Substantia nigra (tissue), 51 donors: ENCODE measurements at places on chromosomes 1 and 21.

DNA sequence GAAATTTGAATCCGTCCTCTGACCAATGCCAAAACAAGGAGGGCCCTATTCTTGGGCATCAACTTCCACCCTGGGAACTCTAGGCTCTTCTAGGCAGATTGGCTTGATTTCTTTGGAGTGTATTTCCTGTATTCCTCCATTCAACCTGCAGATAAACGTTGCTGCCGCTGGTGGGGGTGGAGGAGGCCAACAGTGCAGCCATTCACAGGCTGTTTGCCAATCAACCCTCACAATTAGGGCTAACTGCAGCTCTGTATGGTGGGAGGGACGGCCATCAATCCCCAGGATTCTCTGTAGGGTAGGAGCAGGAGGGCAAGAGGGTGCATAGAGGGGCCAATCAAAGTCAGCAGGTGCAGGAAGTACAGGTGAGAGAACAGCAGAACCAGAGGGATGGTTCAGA is 273.1 kb upstream of the PROX1 start:
- no peak for DNase-seq

- DNase-seq = peak; percentile 17
Observed at GRCh38 chr1:204207136-204207616, 6.6 kb downstream of the GOLT1A start.

DNA sequence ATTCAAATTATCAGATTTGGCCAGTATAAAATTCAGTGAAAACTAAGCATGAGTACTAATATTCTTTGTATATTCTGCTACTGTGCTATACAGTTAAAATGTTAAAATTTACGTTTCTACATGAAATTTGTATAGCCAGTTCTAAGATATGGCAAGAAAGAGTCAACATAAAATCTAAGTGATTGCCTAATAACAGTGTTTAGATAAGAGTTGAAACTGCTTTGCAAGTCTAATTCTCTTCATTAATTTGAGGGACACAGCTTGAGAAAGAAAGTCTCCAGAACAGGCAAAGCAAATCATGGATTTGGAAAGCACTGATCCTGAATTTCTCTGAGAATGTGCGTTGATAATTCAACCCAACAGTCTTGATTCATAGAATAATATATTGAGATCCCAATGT is 630.9 kb upstream of the USP24 start:
- no peak for DNase-seq

DNA sequence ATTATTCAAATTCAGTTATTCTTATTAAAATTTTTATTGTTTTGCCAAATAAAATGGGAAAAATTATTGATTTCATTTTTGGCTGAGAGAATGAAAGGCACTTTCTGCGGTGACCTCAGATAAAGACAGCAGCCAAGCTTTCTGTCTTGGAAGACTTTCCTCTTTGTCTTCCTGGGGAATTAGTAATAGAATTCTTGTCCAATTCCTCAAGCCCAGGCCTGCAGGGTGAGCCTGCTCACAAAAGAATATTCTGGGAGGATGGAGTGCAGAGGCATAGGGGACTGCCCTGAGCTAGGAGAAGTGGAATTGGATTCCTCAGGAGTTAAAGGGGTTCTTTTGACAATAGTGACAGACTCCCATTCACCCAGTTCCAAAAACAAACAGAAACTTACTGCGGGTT is 614.5 kb upstream of the ADGRL2 start:
- no peak for DNase-seq

DNA sequence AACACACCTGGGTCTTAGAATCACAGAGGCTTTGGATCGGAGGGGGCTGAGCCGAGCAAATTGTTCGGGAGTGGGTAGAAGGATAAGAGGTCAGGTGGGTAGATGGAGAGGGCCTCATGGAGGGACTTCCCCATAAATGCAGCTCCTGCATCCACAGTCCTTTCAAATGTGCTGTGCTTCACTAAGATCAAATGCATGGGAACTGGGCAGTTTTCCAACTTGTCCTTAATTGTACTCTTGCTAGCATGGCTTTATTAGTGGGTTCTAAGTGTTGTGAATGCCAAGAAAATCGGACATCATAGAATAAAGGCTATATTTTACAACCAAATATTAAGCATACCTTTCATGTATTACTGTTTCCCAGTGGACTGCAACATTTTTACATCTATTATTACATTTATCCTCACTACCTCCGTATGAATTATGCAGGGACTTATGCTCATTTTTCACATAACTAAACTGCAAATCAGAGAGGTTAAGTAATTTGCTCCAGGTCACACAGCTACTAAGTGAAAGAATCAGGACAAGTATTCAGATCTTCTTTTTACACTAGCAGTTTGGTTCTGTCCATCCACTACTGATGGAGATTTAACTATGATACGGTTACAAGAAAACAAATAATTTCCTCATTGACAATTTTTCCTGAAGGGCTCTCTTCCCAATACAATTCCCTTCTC is 174.5 kb upstream of the RUNX1 start:
- DNase-seq = no peak

- no peak for DNase-seq
Observed at GRCh38 chr1:245997471-245998258, 509.4 kb downstream of the SMYD3 start.

DNA sequence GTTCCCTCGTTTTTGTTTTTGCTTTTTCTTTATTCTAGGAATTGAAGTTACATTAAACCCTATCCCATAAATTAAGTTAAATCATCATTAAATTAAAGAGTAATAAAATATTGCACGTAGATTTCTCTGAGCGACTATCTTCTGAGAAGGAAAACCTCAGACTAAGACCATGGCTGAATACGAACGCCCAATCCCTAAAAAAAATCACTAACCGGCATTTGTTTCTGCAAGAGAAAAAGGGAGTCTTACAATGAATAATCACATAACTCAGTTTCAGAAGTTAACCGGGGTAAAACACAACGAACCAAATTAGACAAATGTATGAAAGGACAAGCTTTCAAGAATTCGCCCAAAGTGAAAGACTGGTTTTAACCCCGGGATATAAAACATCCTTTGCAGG is 1.3 kb downstream of the PIK3R3 start:
- no peak for DNase-seq

- DNase-seq = no peak
Observed at GRCh38 chr1:179079113-179079761, 2.6 kb upstream of the TOR3A start.

DNA sequence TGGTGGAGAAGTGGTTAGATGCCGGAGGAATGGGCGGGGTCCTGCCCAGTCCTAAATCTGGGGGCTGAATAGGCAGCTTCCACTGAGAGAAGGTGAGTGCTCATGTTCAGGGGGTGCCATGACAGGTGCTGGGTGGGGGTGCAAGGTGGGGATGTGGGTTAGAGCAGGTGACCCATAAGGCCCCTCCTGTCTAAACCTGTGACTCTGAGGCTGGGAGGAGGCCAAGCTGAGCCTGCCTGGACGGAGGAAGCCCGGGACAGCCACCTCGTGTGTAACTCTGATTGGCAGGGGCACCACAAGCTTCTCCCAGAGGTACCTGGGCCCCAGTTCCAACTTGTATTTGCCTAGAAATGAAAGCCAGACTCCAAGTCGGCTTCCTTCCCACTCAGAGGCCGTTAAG is 10.7 kb downstream of the GPR157 start:
- DNase-seq = no peak

GRCh38 chr1:18398791-18399530 is 81.8 kb upstream of the KLHDC7A start:
- no peak for DNase-seq

DNA sequence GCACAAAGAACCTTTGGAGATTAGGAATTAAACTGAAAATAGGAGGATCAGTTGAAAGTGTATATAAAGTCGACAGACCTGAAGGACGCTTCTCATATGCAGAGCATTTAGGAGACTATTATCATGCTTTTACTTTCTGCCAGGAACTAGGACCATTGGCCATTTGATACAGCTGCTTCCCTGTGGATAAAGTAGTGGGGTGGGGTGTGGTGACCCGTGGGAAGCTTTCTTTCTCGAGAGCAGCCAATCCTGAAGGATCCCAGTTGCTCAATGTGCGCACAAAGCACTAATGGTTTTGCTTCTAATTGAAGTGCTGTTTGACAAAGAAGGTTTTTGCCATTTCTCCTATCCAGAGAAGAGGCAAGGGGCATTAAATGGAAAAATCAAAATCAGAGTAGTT is 14.9 kb upstream of the CD55 start:
- no peak for DNase-seq

- DNase-seq = no peak
Observed at GRCh38 chr1:19040010-19040680, 83.7 kb upstream of the IFFO2 start.

- no peak for DNase-seq
Observed at GRCh38 chr1:156945881-156946661, 25.6 kb downstream of the LRRC71 start.

DNA sequence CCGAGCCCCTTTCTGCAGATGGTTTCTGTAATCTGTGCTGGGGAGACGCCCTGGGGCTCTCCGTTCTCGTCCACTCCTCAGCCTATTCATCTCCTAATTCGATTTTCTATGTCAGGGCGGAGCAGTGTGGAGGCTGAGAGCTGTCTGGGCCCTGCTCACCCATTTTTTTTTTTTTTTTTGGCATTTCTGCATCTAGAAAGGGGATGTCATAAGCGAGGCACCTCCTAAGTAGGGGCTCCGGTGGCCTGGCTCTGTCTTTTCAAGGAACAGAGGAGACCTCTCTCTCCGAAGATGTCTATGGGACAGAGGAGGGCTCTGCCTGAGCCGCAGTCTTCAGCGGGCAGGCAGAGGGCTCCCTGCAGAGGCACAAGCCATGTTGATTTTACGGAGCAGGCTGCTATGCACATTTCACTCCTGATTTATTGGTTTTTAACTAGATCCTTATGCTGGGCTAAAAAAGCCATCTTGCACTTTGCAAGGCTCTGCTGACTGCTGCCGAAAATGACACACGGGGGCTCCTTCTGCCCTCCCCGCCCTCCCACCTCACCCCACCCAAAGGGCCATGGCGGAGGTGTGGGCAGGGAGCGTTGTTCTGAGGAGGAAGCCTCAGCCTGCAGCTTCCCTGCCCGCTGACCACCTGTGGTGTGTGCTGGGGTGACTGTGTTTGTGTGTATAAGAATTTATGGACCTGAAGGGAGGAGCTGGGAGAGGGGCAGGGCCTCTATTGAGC is 71.0 kb downstream of the FOXD2 start:
- no peak for DNase-seq

DNA sequence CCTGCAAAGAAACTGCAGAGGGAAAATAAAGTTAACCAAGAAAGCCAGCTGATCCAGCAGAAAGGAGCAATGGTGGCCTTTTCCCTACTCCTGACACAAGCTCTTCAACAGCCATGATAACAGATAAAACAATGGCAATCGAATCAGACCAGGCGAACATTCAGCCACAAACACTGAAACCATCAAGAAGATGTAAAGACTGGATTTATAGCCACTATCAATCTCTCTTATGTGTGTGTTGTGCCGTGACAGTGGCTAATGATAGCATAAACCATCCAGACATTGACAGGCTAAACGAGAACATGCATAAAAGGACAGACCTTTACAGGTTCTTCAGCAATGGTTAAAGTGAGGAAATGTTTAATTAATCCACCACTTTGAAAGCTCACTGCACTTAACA is 78.1 kb upstream of the RAB4A start:
- DNase-seq = no peak

DNA sequence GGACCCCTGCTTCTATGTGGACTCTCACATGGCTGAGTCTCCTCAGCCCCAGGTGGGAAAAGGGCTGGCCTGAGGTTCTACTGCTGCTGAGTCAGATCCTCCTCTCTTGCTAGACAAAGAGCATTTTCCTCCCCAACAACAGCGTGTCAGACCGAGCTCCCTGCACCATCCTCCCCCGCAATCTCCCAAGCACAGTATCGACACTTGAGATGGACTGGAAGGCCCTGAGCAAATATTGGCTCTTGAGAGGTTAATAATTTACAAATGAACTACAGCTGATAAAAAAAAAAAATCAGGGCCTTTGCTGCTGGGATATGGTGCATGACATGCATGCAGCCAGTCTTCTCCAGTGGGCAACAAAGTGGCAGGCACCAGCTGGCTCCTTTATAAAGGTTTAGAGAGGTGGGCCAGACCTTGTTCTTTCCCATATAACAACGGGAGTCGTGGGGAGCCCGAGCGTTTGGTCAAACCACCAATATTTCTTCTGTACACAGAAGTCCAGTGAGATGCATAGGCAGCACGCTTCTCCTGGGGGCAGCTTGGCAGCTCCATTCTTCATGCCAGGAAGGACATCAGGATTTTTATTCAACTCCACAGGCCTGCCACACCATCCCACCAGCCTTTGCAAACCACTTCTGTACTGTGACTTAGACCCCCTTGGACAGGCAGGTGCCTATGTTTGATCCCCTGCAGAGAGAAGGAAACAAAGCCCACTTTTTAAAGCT is 55.4 kb upstream of the CAMK1G start:
- DNase-seq = no peak

- DNase-seq = no peak
Observed at GRCh38 chr21:15062606-15062965, 2.2 kb downstream of the NRIP1 start.

DNA sequence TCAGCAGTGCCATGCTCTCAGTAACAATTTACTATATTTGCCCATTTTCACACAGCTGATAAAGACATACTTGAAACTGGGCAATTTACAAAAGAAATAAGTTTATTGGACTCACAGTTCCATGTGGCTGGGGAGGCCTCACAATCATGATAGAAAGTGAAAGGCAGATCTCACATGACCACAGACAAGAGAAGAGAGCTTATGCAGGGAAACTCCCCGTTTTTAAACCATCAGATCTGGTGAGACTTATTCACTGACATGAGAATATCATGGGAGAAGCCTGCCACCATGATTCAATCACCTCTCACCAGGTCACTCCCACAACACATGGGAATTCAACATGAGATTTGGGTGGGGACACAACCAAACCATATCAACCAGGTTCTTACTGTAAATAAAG is 112.1 kb upstream of the C1orf87 start:
- DNase-seq = no peak

DNA sequence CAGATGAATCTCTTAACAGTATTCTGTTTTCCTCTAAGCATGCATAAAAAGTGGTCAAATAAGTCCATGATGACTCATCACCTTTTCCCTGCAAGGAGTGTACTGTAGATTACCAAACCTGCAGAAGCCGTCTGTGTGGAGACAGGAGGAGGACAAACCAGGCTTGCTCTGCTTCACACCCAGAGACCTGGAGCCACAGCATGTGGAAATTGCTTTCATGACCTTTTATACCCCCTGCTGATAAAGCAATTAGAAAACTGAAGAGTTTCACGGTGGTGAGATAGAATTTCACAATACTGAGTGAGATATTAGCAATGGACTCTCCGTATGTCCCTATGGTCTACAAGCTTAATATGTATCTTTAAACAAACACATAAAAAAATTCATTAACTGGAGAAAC is 9.4 kb downstream of the CORT start:
- DNase-seq = no peak

- no peak for DNase-seq
Observed at GRCh38 chr1:236514703-236515442, 8.9 kb upstream of the LGALS8 start.

DNA sequence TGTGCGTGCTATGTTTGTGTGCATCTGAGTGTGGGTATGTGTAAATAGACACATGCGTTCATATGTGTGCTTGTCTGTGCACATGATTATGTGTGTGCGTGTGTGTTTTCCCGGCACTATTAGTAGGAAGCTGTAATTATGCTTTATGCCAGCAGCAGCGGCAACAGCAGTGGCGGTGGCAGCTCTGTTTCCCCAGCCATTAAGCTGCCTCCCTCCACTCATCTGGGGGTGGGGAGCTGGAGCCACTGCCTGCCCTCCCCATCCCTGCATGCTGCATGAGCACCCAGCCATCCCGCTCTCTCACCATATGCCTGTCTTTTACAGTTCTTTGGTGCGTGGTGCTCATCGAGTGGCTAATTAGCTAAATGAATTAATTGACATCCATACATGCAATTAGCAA is 30.5 kb upstream of the ACOT11 start:
- no peak for DNase-seq

GRCh38 chr21:33202464-33203363 is 27.0 kb upstream of the IFNAR2 start:
- DNase-seq = no peak
